Mammary epithelial cell (primary cell): ENCODE measurements at places on chromosomes 13 and 19. TPM values are rescaled to one million over a fixed set of nuclear protein-coding genes. Genes with fewer than 3 reads are reported as not detected.

The HOOK2 gene
- 63.6 and 84.8 TPM in 2 replicates for total RNA-seq

The KCNN1 gene
- 0.24 TPM in 2 replicates for total RNA-seq

The N4BP2L1 gene
- 3.7 TPM for total RNA-seq

The SPACA6 gene
- total RNA-seq = 9.1 and 16.1 TPM in 2 replicates

The WDR87 gene
- total RNA-seq = not detected

The ANGPTL4 gene
- total RNA-seq = 64.4 and 294 TPM in 2 replicates

The PTPRS gene
- 32.2 and 34.7 TPM in 2 replicates for total RNA-seq

The MAP4K1 gene
- total RNA-seq = not detected

The ASF1B gene
- total RNA-seq = 2.5 TPM

The POU2F2 gene
- total RNA-seq = 0.83 TPM

The DIRAS1 gene
- total RNA-seq = 0.42 and 0.53 TPM in 2 replicates

The CCDC194 gene
- not detected for total RNA-seq
